ENCODE measurements at places on chromosomes 5 and 9. TPM values are rescaled to one million over a fixed set of nuclear protein-coding genes. Genes with fewer than 3 reads are reported as not detected.

AQP3 gene
- total RNA-seq = 1.4 TPM

RASGRF2 gene
- 23.6 TPM for total RNA-seq

FBP2 gene
- not detected for total RNA-seq

DNA sequence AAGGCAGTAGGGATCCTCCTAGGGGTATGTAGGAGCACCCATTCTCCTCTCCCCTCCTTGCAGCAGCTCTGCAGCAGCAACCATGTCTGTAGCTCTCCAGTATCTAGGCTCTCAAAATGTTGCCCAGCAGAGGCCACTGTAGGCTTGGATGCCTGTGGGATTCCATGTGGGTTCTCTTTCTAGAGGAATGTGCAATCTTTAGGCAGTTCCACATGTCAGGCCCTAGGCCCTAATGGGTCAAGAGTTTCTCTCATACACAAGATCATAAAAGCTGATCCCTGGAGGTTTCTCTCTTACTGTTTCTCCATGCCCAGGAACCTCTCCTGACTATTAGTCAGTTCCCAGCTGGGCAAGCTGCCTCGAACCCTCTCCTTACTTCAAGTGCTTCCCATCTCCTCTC lies 215.8 kb downstream of the FRMD3 start:
- peak; percentile 7 for DNase-seq

DNA sequence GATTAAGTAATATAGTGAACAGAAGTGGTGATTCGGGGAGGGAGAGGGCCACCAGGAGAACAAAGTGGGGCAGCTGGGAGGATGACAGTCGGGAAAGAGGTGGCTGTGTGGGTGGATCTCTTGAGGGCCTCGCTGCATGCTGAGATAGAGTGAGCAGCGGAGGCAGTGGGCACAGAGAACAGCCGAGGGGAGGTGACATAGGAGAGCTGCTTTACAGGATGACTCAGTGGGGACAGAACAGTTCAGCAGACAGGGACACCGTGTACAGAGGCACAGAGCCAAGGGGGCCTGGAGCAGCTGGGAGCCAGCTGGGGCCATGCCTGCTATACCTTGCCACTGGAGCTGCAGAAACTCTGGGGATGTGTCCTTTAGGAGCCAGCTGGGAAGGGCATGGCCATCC lies 273.9 kb downstream of the GADD45G start:
- DNase-seq = peak; percentile 12

DNA sequence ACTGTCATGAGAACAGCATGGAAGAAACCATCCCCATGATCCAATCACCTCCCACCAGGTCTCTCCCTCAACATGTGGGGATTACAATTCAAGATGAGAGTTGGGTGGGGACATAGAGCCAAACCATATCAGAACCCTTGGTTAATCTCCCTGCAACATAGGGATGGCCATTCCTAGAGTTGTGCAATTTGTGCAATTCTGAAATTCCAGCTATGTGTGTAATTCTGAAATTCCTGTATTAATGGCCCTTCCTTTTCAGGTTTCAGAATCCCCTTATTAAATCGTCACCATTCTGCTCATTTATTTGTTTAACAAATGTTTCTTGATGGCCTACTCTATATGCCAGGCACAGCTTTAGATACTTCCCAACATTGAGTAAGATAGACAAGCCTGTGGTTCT lies 282.6 kb downstream of the SMARCA2 start:
- DNase-seq = no peak

DNA sequence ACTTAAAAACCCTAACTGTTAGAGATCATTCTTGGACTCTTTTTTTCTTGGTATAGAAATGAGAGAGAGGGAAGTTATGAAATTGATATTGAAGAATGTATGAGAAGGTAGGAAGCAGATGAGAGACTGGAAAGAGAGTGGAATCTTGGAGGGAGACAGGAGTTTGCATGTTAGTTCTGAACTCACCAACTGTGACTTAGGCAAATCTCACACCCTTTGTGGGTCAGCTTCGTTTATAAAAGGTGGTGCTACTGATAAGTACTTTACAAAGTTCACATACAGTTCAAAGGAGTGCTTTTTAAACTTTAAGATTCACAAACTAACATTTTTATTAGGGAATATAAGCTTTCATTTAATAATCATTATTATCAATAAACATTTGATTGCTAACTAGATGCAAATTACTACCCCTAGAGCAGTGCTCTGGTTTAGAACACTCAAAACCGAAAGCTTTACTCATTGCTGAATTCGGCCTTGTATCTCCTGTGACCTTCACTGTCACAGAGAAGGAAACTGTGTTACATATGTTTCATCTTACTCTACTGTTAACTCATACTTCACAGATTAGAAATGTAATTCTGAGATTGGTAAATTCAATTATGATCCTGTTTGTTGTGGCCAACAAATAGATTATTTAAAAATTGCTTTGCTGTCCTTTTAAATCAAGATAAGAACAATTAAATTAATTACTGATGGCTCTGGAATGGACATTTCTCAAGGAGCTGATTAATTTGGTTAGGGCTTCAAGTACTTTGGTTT lies 143.2 kb downstream of the RMI1 start:
- DNase-seq = no peak

GRCh38 chr9:109258481-109259302 lies 62.2 kb downstream of the EPB41L4B start:
- DNase-seq = no peak

All from HepG2 (cell line).